ENCODE measurements at places on chromosomes 16 and 17.

GRCh38 chr17:76492989-76493501 lies 8.2 kb downstream of the RHBDF2 start:
- DNase-seq = peak; percentile 46

- no peak for DNase-seq
Observed at GRCh38 chr17:74822939-74823367, 36.7 kb downstream of the GRIN2C start.

DNA sequence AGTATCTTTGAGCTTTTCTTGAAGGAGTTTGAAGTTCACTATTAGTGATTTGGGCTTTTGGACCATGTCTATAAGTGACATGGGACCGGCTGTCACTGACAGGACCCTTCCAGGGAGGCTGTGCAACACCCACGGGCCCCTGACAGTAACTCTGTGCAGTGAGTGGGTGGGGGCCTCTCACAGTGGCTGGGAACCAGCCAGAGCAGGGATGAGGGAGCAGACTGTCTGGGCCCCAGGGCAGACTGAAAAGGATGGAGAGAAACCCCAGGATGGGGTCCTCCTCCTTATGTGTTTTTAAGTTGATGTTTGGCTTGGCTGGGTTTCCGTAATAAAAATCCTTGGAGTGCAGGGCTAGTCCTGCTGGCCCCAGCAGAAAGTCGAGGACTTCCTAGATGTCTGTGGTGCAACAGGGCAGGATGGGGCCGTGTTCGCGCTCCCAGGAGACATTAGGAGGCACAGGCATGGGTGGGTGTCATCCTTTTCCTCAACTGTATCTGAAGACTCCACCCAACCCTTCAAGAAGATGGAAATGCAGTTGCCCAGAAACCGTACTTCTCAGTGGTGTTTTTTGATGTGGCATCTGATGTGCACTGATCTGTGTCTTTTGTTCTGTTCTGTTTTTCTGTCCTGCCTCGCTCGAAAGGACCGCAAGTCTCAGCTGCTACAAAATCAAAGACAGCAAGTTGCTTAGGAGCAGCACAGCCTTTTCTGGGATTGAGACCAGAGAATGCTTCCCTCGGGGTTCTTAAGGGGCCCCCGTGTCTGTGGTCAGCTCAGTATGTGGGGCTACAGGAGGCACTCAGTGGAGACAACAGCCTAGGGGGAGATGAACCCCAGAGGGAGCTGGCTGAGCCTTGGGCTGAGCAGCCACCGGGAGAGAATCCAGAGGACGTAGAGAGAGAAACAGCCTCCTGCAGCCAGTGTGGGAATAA lies 24.2 kb downstream of the PLD6 start:
- DNase-seq = no peak

- no peak for DNase-seq
Observed at GRCh38 chr17:45410144-45411091, 22.3 kb downstream of the ARHGAP27 start.

- DNase-seq = no peak
Observed at GRCh38 chr16:56538331-56538730, 18.5 kb upstream of the BBS2 start.

- no peak for DNase-seq
Observed at GRCh38 chr17:8069587-8069860, 18.0 kb downstream of the ALOX12B start.

DNA sequence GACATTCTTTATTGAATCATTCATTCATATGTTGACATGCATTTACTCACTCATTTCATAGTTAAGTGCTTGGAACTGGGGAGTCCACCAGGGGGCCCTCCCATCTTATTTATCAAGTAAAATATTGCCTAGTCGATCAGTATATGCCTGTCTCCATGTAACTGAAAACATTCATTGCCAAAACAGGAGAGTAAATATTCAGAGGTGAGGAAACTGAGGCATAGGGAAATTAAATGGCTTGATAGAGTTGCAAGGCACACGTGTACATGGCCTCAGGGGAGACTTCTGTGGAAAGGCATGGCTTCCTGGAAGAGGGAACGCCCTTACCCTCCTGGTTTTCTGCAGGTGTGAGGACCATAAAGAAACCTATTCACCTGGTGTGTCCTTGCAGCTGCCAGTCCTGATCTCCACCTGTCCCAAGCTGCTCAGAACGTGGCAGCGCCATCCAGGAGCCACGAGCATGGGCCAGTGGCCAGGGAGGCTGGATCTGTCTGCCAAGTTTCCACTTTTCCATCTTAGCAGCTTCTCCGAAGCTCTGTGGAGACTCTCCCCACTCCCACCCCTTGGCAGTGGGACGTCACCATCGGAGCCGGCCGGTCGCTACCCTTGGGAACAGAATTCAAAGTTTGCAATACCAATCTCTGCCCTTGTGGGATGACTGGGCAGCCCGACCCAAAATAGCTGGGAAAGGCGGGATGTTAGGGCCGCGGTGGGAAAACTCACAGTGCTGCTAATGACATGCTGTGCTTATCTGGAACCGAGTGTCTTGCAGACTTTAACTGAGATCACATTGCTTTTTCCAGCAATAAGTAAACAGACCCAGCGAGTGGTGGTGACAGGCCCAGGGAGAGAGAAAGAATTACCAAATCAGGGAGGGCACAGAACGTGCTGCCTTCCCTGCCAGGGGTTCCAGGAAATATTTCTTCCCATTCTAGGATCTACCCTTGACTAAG lies 4.1 kb upstream of the C1QTNF1 start:
- DNase-seq = peak; percentile 67

- DNase-seq = peak; percentile 88
Observed at GRCh38 chr16:73020409-73020884, 27.5 kb downstream of the ZFHX3 start.

- DNase-seq = no peak
Observed at GRCh38 chr16:62585041-62585545, 548.9 kb upstream of the CDH8 start.

GRCh38 chr17:64253470-64253869 lies 9.6 kb downstream of the TEX2 start:
- no peak for DNase-seq

DNA sequence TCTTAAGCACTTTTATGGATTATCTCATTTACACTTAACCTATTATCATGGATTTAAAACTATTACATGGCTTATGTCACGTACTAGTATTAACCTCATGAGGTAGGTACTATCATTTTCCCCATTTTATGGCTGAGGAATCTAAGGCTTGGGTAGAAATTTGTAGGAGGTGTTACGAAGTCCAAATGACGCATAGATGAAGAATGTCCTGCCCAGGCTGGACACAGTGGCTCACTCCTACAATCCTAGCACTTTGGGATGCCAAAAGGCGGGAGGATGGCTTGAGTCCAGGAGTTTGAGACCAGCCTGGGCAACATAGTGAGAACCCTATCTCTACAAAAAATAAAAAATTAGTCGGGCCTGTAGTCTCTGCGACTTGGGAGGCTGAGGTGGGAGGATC lies 4.8 kb upstream of the C1QL1 start:
- DNase-seq = peak; percentile 64

GRCh38 chr17:48126532-48126850 lies 18.9 kb downstream of the SNX11 start:
- DNase-seq = no peak

DNA sequence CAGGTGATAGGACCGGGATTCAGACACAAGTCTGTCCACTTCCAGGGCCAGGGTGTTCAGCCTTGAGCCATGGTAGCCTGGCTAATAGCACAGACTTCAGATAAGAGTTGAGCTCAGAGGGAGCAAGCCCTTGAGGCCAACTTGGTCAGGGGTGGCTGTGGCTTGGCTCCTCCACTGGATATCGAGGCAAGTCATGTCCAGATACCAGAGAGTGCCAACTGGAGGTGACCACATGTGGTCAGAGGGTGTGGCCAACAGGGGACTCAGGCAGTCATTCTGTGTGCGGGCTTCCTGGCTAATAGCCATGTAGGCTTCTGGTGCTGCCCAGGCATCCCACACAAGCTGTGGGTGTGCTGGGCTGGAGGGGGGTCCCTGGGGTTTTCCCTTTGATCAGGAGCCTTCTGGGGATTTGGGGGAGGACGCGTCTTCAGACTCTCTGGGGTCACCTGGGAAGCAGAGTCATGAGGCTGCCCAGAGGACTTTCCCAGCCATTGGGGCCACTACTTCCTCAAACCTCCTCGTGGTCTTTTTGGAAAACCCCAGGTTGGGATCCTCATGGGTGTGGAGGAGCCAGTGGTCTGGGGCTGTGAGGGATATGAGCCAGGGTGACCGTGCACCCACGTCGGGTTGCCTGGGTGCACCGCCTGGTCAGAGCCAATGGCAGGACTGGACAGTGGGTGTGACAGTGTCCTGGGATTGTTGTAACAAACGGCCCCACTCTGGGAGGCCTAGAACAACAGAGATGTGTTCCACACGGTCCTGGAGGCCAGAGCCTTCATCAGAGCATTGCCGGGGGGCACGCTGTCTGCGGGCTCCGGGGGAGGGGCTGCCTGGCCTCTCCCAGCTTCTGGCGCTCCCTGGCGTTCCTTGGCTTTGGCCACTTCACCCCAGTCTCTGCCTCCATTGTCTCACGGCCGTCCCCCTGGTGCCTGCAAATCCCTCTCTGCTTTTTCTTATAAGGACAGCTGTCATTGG lies 25.0 kb downstream of the COX4I1 start:
- no peak for DNase-seq

DNA sequence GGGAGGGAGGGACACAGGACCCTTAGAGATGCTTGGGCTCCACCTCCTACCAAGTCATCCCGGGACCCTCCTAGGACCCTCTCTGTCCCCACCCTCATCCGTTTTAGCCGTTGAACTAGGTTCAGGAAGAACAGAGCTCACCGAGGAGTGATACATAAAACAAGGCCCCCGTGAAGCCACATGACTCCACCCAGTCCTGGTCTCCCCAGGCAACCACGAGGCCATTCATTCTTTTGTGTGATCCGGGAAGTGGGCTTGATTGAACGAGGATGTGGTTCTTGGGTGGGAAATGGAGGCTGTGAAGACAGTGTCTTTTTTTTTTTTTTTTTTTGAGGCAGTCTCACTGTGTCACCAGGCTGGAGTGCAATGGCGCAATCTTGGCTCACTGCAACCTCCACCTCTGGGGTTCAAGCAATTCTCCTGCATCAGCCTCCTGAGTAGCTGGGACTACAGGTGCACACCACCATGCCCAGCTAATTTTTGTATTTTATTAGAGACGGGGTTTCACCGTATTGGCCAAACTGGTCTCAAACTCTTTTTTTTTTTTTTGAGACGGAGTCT lies 14.8 kb downstream of the TRARG1 start:
- DNase-seq = no peak

GRCh38 chr17:45849536-45849990 lies 4.9 kb downstream of the SPPL2C start:
- DNase-seq = no peak

- DNase-seq = no peak
Observed at GRCh38 chr17:58789160-58789559, 33.5 kb downstream of the PPM1E start.

GRCh38 chr17:79465681-79466025 lies 145.2 kb downstream of the RBFOX3 start:
- no peak for DNase-seq

DNA sequence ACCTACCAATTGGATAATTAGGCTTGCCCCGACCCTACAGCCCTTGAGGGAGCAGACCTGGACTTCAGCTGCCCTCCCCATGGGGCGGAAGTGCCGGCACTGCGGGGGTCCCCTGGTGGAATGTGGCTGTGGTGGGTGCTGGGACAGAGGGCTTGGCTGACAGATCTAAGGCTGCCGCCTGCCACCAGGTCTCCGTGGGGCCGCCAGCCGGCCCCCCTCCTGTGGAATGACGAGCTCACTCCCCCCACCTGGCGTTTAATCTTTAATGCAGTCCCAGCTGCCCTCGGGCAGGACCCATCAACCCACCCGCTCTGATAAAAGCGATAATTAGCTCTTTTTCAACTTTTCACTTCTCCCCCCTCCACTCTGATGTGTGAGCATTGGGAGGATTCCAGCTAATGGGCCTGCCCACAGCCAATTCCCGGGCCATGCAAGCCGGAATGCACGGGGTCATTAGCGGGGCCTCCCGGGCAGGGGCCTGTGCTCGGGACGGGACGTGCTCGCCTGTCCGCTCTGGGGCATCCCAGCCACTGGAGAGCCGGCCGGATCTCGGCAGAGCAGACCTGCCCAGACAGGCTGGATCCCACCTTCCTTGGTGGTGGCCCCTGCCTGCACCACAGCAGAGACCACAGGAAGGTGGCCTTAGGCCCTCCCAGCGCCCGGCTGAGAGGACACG lies 28.3 kb upstream of the GOSR2 start:
- DNase-seq = no peak

DNA sequence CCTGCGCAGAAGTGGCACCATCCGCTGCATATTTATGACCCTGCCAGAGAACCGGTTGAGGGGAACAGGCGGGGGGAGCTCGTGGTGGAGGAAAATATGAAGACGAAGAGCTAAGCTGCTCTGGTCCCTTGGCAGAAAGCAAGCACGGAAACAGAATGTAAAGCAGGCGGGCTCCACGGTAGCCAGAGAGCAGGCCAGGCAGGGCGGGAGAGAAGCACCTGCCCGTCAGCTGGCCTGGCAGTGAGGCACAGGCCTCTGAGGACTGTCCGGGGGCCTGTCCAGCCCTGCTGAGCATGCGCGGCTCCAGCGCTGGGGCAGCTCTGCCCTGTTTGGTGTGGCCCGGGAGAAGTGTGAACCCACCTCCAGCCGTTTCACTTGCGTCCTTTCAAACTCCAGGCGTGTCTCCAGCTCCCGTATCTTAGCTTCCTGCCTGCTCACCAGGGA lies 46.7 kb downstream of the PIPOX start:
- DNase-seq = no peak

GRCh38 chr17:46727572-46728348 lies 90.7 kb downstream of the WNT3 start:
- peak; percentile 81 for DNase-seq

- no peak for DNase-seq
Observed at GRCh38 chr16:59181821-59182420, 447.8 kb upstream of the GOT2 start.

- DNase-seq = no peak
Observed at GRCh38 chr17:73942703-73943415, 260.6 kb upstream of the RPL38 start.

- DNase-seq = no peak
Observed at GRCh38 chr16:24075931-24076716, 180.0 kb upstream of the CACNG3 start.

DNA sequence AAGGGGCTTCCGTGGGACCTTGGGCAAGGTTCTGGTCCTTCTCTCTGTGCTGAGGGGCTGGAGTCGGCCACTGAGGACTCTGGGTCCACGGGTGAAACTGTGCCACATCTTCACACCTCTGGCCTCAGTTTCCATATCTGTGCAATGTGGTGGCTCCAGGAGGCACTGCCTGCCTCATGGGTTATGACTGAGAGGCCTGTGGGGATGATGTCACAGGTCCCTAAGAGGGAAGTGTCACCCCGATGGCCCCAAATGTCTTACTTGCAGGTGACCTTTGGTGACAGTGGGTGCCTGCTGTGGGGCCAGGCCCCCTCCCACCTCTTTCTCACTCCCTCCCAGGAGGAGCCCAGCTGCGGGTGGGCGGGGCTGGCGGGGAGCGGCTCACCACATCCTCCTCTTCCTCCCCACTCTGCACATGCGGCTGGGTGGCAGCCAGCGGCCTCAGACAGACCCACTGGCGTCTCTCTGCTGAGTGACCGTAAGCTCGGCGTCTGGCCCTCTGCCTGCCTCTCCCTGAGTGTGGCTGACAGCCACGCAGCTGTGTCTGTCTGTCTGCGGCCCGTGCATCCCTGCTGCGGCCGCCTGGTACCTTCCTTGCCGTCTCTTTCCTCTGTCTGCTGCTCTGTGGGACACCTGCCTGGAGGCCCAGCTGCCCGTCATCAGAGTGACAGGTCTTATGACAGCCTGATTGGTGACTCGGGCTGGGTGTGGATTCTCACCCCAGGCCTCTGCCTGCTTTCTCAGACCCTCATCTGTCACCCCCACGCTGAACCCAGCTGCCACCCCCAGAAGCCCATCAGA lies at the start of gene IL21R:
TSS of gene IL21R (plus strand) at position 407 of the 801 bp plus-strand sequence. CDS start 27,898 bp downstream, outside the sequence.
- peak; percentile 38 for DNase-seq
